ENCODE measurements at places on chromosomes 7 and 10.

GRCh38 chr7:44650772-44651171 is 44.3 kb downstream of the OGDH start:
- DNase-seq = no peak

GRCh38 chr7:157003756-157004520 is 6.5 kb downstream of the MNX1 start:
- DNase-seq = no peak

DNA sequence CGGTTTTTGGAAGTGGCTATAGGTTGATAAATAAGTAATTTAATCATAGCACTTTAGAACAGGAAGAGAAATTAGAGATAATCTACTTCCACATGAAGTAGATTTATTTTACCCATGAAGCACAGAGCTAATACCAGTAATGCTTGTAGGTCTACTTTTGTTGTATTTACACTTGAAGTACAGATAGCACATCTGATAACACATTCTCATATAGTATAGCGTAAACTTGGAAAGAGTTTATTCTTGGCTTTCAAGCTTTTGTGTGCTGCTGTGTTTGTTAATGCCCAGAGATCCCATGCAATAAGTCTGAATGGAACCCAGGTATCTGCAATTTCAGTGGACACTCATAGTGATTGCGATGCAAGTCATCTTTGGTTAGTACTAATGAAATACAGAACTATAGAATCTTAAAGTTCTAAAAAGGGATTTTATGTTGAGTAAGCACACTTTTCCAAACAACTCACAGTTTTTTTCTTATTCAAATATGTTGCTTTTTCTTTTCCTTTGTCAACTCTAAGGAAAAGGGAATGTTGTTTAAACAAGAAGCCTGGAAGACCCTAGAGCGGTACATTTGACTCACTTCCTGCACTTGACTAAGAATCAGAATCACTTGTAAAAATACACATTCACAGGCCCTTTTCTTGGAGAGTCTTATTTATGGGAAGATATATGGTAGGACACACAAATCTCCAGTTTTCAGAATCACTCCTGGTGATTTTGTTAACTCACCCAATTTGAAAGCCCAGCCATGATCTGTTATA is 105.8 kb downstream of the GNAI1 start:
- no peak for DNase-seq

DNA sequence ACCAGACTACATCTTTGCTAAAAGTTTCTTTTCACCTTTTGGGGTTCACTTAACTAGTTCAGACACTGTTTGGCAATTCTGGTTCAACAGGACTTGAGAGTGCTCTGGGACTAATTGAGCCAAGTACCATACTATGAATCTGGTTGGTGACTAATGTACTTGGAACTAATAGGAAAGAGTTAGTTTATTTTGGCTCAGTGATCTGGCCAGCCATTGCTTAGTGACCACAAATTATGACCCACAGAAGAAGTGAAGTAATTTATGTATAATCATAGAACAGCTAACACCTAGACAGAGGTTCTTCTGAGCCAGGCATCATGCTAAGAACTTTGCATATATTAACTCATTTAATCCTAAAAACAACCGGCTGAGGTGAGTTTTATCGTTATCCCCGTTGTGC is 126.5 kb upstream of the JCAD start:
- no peak for DNase-seq

GRCh38 chr7:111765751-111766643 is 203.7 kb upstream of the IMMP2L start:
- no peak for DNase-seq

DNA sequence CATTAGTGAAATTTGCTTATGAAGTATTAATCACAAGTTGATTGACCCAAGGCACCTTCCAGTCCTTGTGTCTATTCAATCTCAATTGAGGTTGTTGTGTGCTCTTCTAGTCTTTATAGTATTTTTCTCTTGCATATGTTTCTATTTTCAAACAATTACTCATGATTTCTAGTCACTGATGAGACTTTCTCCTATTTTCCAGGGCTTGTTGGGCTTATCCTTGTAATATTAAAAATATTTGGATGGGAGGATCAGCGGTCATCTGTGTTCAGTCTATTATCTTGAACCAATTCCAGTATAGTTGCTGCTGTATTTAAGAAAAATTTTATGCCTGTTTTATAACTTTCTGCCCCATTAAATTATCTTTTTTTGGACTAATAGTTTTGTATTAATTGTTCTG is 154.4 kb downstream of the PTEN start:
- no peak for DNase-seq

GRCh38 chr7:125406111-125406510 is 476.5 kb upstream of the POT1 start:
- no peak for DNase-seq

DNA sequence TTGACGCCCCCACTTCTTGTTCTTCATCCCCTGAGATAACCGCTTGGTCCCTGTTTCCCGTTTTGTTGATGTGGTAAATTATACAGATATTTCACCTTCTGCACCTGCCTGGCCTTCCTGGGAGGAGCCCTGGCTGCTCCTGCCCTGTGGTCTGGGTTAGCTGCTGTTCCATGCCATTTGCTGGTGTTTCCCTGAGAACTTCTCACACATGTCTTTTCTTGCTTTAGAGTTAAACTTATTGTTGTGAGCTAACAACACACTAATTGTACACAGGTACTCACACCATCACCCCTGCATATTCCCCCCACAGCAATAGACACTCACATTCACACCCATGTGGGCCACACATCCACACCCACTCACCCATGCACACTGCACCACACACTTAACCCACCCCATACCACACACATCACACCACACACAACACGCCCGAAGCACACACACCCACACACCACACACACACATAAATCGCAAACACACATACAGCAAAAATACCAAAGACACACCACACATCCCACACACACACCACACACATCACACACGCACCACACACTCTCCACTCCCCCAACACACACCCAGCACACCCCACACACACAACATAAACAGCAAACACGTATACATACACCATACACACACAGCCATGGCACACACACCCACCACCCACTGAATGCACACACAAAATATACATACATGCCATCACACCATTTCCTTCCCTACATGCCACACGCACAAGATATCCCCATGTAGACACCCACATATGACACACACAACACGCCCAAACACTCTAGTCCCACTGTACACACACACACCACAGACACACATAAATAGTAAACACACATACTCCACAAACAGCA is 19.4 kb upstream of the ANTXRL start:
- no peak for DNase-seq

DNA sequence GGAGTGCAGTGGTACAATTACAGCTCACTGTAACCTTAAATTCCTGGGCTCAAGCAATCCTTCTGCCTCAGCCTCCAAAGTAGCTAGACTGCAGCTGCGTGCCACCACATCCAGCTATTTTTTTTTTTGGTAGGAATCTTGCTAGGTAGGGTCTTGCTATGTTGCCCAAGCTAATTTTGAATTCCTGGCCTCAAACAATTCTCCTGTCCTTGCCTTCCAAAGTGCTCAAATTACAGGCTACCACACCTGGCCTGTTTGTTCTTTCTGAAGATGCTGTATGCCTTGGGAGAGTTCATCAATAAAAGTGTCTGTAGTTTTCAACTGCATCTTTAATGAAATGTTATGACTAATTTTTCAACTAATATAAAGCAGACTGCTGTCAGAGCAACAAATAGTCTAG is 452 bp downstream of the SAMD9 start:
- DNase-seq = no peak

DNA sequence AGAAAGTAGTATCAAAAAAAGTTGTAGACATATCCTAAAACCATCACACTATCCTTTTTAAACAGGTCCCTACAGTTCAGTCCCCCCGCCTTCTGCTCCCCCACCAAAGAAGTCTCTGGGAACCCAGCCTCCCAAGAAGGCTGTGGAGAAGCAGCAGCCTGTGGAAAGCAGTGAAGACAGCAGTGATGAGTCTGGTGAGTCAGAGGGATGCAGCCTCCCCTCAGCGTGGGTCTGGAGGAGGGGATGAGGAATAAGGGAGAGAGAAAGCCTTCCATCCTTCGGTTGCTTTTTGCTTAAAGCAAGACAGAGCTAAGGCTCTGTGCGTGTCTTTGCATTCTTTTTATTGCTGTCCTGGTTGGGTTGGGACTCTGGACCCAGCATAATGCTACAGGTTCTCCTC is 7.6 kb downstream of the NOLC1 start:
- DNase-seq = no peak

DNA sequence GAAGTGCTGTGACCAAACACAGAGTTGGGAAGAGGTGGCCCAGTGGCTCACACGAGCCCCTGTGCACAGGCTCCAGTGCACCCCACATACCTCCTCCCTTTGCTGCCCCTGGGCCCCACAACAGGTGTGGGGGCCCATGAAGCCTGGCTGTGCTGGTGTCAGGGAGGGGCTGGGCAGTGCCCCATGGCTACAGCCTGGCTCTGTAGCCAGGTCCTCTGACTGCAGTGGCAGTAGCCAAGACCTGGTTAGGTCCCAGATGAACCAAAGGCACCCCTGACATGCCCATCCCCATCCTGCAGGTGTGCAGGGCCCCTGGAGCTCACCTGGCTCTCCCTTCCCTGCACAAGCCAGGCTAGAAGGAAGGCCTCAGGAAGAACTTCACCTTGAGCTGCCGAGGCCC is 176.3 kb downstream of the GRID1 start:
- no peak for DNase-seq

GRCh38 chr7:106460792-106461254 is 176.0 kb upstream of the NAMPT start:
- DNase-seq = no peak

- DNase-seq = no peak
Measured at GRCh38 chr10:48759113-48759901, 74.6 kb downstream of the WDFY4 start.

DNA sequence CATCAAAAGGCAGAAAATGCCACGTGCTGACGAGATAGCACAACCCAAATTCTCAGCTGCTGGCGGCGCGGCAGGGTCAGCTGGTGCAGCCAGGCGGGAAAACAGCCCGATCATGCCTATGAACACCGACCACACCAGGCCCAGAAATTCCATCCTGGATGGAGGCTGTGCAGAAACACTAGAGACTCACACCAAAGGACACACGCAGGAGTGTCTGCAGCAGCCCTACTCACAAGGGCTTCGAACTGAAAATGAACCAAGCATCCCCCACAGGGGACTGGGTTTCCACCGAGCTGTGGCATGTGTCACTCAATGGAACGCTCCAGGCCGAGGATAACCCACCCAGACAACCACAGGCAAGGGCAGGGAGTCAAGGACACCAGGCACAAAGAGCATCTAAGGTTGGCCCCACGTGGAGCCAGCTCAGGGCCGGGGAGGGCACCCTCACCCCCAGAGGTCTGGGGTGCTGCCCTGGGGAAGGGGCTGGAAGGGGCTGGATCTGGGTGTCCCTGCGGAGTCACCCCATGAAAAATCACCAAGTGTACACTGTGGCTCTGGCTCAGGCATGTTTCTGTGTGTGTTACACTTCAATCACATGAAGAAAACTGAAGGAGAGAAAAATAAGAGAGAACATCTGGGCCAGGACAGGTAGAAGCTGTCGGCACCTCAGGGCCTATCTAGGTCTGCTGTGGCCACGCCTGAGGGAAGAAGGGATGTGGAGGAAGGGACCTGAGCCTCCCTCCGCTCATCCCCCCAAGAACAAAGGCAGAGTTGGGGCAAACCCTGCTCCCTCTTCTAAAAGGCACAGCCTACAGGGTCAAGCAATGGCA is 33.0 kb downstream of the RASGEF1A start:
- DNase-seq = no peak

GRCh38 chr7:41927380-41927779 is 224.5 kb upstream of the INHBA start:
- DNase-seq = no peak

GRCh38 chr7:78443811-78444210 is 645.2 kb downstream of the PHTF2 start:
- DNase-seq = no peak

DNA sequence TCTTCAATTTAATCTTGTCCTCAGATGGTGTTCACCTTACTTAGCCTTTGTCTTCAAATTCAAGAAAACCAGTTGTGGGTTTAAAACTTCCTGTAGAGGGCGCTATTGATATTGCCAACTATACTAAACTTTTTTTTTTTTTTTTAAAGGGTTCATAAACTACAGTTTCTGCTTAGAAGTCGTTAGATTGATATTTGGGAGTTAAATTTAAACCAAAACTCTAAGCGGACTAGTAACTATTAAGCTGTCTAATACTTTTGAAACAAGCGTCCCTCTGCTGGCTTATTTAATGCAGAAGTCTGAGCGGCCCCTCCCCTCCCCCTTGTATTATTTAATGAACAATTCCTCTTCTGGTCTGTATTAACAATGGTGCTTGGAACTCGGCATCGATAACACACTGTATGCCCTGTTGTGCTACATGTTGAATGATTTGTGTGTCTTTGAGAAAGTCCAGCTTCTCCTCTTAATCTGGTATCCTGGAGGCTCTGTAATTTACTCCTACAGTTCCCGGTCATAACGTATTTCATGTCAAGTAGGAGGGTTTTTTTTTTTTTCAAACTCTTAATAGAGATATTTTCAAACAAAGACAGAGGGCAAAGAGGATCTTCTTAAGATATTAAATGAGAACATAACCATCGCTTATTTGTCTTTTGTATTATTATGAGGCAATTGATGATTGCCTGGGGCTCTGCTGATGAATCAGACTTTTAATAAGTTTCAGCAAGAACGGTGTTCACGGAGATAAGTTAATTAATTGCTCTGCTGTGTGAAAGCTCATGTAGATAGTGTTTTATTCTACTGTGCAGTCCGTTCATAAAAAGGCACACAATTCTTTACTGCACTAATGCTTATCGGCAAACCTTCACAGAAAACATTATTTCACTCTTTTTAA is 22.6 kb upstream of the CREB5 start:
- DNase-seq = no peak

GRCh38 chr7:26991796-26992195 is 104.0 kb downstream of the HOXA1 start:
- DNase-seq = no peak

GRCh38 chr7:33379891-33380525 is 250.6 kb downstream of the BBS9 start:
- no peak for DNase-seq

- DNase-seq = no peak
Measured at GRCh38 chr10:75079436-75080083, 31.9 kb upstream of the SAMD8 start.

GRCh38 chr7:132557489-132558044 is 18.7 kb downstream of the PLXNA4 start:
- DNase-seq = no peak
